GM23338 (cell line): ENCODE measurements at places on chromosomes 5 and 9. TPM values are rescaled to one million over a fixed set of nuclear protein-coding genes. Genes with fewer than 3 reads are reported as not detected.

- no peak for DNase-seq
These were observed 16.0 kb downstream of the ATP10B start for GRCh38 chr5:160835818-160836528.

IL3 gene
- not detected in 2 replicates for total RNA-seq

ZNF366 gene
- not detected in 2 replicates for total RNA-seq

LECT2 gene
- not detected in 2 replicates for total RNA-seq

DNA sequence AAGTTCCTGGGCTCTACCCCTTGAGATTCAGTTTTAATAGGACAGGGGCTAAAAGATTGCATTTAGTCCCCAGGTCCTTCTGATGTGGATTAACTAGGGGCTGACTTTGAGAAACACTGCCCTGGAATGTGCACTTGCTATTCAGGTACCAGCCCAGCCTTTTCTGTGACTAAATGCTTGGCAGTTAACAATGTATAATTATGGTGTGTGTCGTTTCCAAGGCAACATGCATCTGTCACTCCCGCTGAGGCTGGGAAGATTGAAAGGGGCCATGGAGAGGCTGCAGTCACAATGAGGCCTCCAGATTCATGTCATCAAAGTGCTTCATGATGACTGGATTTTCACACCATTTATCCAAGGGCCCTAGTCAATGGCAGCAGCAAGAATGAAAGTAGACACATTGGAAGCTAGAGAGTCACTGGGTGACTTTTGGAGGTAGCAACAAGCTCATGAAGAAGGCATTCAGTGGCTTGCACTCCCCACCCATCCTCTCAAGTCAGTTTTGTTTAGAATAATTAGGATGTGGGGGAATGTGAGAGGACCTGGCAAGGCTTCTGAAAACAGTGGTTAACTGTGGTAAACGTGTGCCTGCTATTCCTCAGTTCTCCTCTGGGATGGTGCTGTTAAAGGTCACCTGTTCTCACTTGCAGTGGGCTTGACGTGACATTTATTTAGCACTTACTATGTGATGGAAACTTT is 28.3 kb downstream of the RAI14 start:
- peak; percentile 58 for DNase-seq

FAM169A gene
- 78.7 and 97.7 TPM in 2 replicates for total RNA-seq

GRCh38 chr9:20028192-20028848 is 239.5 kb upstream of the SLC24A2 start:
- no peak for DNase-seq

GRCh38 chr9:75960551-75960950 is 70.1 kb downstream of the PCSK5 start:
- DNase-seq, result no peak

TMEM203 gene
- 43.2 and 53.4 TPM in 2 replicates for total RNA-seq

- peak; percentile 47 for DNase-seq
These were observed 68.5 kb downstream of the WWC1 start for GRCh38 chr5:168359820-168360460.

DNA sequence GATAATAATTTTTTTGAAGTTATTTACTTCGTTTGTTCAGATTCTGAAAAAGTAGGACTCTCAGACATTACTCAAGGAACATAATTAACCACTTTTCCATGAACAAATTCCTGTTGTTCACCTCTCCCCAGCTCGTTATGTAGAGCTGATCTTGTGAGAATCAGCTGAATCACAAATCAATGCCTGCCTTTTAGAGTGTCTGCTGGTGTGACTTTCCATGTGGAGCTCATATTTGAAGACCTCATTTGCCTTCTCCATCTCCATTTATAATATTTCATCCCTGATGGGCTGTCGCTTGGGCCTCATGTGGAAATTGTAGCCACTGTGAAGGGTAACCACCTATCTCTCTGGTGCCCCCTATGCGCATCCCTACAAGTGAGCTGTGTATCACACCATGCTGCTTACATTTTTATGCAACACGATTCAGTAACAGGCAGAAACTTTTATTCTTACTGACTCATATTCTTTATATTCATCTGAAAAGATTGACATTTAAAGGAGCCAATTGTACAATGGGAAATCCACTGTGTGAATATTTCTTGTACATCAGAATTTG is 111.3 kb downstream of the STK32A start:
- DNase-seq, result peak; percentile 32

DNA sequence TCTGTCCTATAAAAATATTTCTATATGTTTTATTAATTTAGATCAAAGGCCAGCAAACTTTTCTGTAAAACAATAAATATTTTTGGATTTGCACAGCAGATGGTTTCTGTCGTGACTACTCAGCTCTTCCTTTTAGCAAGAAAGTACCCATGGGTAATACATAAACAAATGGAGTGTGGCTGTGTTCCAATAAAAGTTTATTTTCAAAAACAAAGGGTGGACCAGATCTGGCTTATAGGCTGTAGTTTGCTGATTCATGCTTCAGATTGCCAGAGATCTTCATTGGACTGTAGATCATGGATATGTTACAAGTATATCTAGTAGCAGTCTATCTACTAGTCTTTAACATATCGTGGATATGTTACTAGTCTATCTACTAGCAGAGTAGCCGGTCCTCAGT is 590.5 kb downstream of the CSNK1G3 start:
- no peak for DNase-seq

DNA sequence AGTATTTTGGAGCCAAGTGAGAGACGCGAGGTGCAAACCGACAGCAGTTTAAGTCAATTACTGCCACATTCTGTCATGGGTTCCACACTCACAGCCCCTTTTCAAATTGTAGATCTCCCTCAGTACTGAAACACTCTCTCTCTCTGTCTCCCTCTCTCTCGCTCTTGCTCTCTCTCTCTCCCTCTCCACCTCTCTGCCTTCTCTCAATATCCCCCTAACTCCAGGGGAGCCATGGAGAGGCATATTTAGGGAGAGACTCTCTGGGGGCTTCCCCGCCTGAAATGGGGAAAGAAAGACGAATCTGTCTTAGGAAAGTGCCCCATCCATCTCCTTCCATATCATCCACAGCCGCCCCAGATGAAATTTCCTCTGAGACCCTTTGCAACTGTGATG is 1.6 kb downstream of the BRINP1 start:
- DNase-seq, result no peak

- DNase-seq, result no peak
These were observed 25.0 kb downstream of the LYRM7 start for GRCh38 chr5:131195696-131196095.

DNA sequence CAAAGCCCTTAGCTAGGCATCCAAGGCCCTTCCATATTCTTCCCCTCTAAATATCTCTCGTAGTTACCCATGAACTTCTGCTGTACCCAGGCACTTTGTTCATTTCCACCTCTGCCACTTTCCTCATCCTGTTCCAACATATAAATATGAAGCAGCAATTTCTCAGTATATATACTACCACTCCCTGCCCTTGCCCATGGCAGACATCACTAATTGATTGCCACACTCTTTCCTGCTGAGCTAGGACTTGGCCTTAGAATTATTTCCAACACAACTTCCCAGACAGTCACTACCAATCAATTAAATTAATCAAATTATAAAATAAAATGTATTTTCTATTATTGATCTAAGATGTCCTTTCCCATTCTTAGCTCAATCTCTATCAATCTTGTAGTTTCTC is 8.5 kb downstream of the INSYN2B start:
- DNase-seq, result no peak

DNA sequence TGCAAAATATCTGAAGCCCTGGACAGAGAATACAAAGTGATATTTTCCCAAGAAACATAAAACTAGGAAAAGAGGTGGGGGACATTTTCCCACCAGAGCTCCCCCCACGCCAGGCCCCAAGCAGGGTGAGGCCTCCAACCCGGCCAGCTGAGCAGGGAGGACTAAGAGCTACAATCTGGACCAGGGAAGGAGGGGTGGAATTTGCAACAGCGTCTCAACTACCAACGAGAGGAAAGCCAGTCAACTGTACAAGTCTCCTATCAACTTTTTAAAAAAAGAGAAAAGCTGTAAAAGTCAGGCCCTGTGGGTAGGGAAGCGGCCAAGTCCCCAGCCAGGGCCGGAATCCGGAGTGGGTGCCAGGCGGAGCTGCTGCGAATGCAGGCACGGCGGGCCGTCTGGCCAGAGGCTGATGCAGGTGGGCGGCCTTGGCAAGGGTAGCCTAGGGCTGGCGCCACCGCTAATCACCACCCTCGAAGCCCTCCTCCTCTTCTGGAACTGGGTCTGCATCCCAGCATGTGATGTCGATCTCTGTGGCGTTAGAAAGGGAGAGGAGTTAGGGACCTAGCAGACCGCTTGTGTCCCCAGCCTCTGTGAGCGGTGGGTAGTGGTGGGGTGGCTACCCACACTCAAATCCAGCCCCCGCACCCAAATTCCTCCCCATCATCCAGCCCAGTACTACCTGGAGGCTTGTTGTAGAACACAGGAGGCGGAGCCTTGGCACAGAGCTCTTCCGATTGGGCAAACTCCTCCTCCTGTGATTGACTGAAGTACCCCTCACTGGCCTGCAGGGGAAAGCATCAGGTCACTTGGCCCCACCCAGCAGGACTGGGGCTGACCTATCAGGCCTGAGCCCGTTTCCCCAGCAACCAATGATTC is 10.6 kb downstream of the PRR7 start:
- DNase-seq, result peak; percentile 100

GRCh38 chr5:135340568-135340967 is 58.5 kb downstream of the MACROH2A1 start:
- no peak for DNase-seq

RAB3C gene
- 11.7 and 15.0 TPM in 2 replicates for total RNA-seq

- DNase-seq, result no peak
These were observed 1.2 kb downstream of the MAPK9 start for GRCh38 chr5:180290568-180291233.

IGFBPL1 gene
- 75.6 and 78.5 TPM in 2 replicates for total RNA-seq
